ENCODE measurements at places on chromosomes 1 and 21. TPM values are rescaled to one million over a fixed set of nuclear protein-coding genes. Genes with fewer than 3 reads are reported as not detected.

The ACKR1 gene
- total RNA-seq, result 146 TPM

The PDXK gene
- total RNA-seq, result 280 TPM

The FNDC10 gene
- total RNA-seq, result 7.4 TPM

The TRIM46 gene
- 0.43 TPM for total RNA-seq

The DPYD gene
- 82.7 TPM for total RNA-seq

The CNIH3 gene
- 4.8 TPM for total RNA-seq

The HHIPL2 gene
- not detected for total RNA-seq

The CYP4A22 gene
- total RNA-seq, result not detected

The CCDC190 gene
- not detected for total RNA-seq

The KIF21B gene
- total RNA-seq, result 5.7 TPM

The PRRX1 gene
- total RNA-seq, result 25.9 TPM

The NENF gene
- total RNA-seq, result 45.6 TPM

The SMIM34 gene
- total RNA-seq, result not detected

The CHIA gene
- total RNA-seq, result 6.3 TPM

The ANGPTL3 gene
- total RNA-seq, result not detected

The B3GALT2 gene
- total RNA-seq, result 6.8 TPM

The MIB2 gene
- total RNA-seq, result 88.7 TPM

The LYPD8 gene
- total RNA-seq, result not detected

The AQP10 gene
- 0.64 TPM for total RNA-seq
